ENCODE measurements at places on chromosomes 1 and 21. TPM values are rescaled to one million over a fixed set of nuclear protein-coding genes. Genes with fewer than 3 reads are reported as not detected.

Gene FMO4
- total RNA-seq, result 5.9 TPM

Gene FCER1G
- 17.4 TPM for total RNA-seq

Gene FNDC10
- 1.9 TPM for total RNA-seq

Gene KCNA3
- 0.87 TPM for total RNA-seq

Gene INKA2
- total RNA-seq, result 18.1 TPM

Gene TEX38
- total RNA-seq, result not detected

Gene TRIM67
- total RNA-seq, result not detected

Gene ACOT7
- 34.0 TPM for total RNA-seq

Gene S100A3
- total RNA-seq, result 0.57 TPM

Gene MX2
- 5.7 TPM for total RNA-seq

Gene GBP6
- 0.16 TPM for total RNA-seq

Gene NBPF12
- total RNA-seq, result 6.6 TPM

Gene TLCD4
- total RNA-seq, result 46.2 TPM

Gene RIIAD1
- total RNA-seq, result 5.1 TPM

Gene DIO1
- total RNA-seq, result not detected

Gene SLC50A1
- total RNA-seq, result 10.5 TPM

Gene DNAJC8
- 62.5 TPM for total RNA-seq

Gene SPATA45
- total RNA-seq, result not detected

Gene LCE1E
- total RNA-seq, result not detected

Measured in heart left ventricle (tissue), 16 donors.